ENCODE measurements at places on chromosomes 11 and 22.

DNA sequence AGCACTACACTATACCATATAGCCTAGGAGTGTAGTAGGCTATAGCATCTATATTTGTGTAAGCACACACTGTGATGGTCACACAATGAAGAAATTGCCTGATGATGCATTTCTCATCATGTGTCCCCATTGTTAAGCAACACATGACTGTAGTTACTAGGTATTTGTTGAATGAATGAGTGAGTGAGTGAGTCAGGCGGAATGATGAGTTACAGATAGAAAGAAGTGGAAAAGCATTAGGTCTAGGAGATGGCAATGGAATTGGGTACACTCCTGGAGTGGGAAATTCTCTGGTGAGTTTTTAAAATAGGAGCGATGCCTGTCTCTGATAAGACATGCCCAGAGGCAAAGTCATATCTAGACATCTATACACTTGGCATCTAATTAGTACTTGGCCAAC lies 160.5 kb upstream of the TBCEL start:
- DNase-seq: no peak

- DNase-seq: no peak
These were observed 770 bp downstream of the METTL15 start for GRCh38 chr11:28108958-28109357.

DNA sequence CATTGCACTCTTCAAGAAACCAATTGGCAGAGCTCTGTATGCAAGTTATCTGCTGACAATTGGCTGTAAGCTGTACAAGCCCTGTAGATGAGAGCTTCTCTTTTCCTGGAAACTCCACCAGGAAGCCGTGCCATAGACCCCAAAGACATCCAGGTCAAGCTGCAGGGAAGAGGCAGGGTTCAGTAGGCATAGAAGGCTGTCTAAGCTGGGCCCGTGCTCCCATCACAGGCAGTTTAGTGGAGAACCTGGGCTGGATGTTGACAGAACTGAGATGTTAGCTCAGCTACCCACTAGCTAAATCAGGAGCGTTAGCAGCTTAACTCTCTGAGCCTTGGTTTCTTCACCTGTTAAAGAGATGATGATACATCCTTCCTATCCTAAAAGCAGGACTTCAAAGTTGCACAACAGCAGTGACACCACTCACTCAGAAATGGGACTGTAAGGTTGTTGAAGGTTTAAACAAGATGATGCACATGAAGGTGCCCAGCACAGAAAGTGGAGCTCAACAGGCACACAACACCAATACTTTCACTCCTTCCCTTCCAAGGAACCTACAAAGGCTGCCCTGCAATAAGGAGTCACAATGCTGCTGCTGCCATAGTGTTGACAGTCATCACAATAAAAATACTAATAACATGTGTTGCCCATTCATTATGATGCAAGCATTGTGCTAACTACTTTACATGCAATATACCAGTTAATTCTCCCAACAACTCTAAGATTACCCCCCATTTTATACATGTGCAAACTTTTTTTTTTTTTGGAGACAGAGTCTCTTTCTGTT lies 115.4 kb downstream of the ZBTB16 start:
- no peak for DNase-seq

DNA sequence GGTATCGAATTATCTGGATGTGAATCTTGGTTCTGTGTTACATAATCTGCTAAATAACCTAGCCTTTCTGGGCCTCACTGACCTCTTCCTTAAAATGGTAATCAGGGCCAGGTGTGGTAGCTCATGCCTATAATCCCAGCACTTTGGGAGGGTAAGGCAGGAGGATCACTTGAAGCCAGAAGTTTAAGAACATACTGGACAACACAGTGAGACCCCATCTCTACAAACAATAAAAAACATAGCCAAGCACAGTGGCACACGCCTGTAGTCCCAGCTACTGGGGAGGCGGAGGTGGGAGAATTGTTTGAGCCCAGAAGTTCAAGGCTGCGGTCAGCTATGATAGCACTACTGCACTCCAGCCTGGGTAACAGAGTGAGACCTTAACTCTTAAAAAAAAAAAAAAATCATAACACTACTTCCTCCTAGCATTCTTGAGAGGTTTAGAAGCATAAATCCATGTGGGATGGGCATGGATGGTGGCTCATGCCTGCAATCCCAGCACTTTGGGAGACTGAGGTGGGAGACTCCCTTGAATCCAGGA lies 72.5 kb downstream of the C11orf65 start:
- no peak for DNase-seq

DNA sequence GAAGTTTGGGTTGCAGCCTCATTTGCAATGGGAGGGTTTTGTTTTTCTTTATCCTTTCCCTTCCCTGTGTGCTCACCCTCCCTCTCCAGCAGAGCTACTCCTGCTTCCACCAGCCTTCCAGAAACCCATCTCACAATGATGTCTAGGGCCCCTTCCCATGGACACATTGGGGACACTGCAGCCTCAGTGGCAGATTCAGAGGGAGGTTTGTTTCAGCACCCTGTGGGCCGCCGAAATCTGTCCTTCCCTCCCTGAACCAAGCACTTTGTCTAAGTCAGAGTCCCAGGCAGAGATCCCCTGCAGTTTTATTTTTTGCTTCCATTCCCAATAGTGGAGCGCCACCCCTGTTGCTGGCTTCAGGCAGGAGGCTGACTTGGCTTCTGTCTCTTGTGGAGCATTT lies 8.6 kb upstream of the SYNGR1 start:
- DNase-seq: no peak

All from activated T-cell treated with anti-CD3 and anti-CD28 coated beads, Interleukin-2, amount 50 U/mL, for 48 hours (primary cell).